Activated CD4-positive, alpha-beta memory T cell treated with anti-CD3 and anti-CD28 coated beads for 36 hours (primary cell): ENCODE measurements at places on chromosomes 11 and 22.
A peak's percentile ranks its signal among the peaks of the same experiment; 100 is the strongest.

DNA sequence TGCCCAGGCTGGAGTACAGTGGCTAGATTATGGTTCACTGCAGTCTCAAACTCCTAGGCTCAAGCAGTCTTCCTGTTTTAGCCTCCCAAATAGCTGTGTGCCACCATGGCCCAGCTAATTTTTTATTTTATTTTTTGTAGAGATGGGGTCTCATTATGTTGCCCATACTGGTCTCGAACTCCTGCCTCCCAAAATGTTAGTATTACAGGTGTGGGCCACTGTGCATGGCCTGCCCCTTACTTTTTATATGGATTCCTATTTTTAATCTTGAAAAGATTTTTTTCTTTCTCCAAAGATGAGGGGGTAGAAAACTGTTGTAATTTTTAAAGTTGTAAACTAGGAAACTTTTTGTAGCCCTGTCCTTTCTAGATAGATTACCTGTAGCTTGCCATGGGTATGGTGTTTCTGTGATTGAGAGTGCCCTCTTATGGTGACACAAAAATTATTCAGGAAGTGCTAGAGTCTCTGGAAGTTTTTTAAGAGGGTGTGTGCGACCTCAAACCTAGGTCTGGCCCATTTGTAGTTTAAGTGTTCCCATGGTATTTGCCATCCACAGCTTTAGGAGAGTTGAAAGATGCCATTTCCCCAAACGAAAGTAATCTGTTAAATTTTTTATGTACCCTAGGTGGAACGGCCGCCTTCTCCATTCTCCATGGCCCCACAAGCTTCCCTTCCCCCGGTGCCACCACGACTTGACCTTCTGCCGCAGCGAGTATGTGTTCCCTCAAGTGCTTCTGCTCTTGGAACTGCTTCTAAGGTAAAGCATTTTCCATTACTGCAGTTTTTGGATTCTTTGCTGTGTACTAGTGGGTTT, 32.4 kb downstream of the MCAM start:
- no peak for DNase-seq
- H3K27me3 ChIP-seq: no peaks in the 10 kb centered on the region
- H3K36me3 ChIP-seq: peaks cover 27% of the 10 kb centered on the region

GRCh38 chr11:60710482-60710881, 11.1 kb downstream of the MS4A8 start:
- no peak for DNase-seq
- no peaks in the 10 kb centered on the region for H3K36me3 ChIP-seq
- H3K4me3 ChIP-seq: no peak overlapping the region
- H3K4me1 ChIP-seq: no peaks in the 10 kb centered on the region
- H3K27ac ChIP-seq: no peak overlapping the region
- H3K27me3 ChIP-seq: peaks cover 21% of the 10 kb centered on the region

- no peaks in the 10 kb centered on the region for H3K36me3 ChIP-seq
- peaks cover 13% of the 10 kb centered on the region for H3K4me1 ChIP-seq
- no peak overlapping the region for H3K27ac ChIP-seq
- H3K27me3 ChIP-seq: no peaks in the 10 kb centered on the region
- no peak for DNase-seq
Measured at GRCh38 chr11:64990222-64990923, 6.4 kb downstream of the BATF2 start.

- peaks cover 19% of the 10 kb centered on the region for H3K36me3 ChIP-seq
- peak overlapping the region; percentile 91 for H3K27ac ChIP-seq
- peak; percentile 79 for DNase-seq
- peaks cover 69% of the 10 kb centered on the region for H3K4me1 ChIP-seq
Measured at GRCh38 chr22:37082251-37082873, 27.2 kb downstream of the TMPRSS6 start.

- no peak for DNase-seq
- H3K27ac ChIP-seq: no peak overlapping the region
- H3K27me3 ChIP-seq: peaks cover under 1% of the 10 kb centered on the region
- peaks cover 8% of the 10 kb centered on the region for H3K36me3 ChIP-seq
- H3K4me1 ChIP-seq: peaks cover 23% of the 10 kb centered on the region
Measured at GRCh38 chr11:64306876-64307622, 1.7 kb downstream of the ESRRA start.

- peaks cover 8% of the 10 kb centered on the region for H3K4me1 ChIP-seq
- no peaks in the 10 kb centered on the region for H3K36me3 ChIP-seq
- H3K27ac ChIP-seq: no peak overlapping the region
- H3K27me3 ChIP-seq: peaks cover 36% of the 10 kb centered on the region
- H3K4me3 ChIP-seq: no peak overlapping the region
- no peak for DNase-seq
Measured at GRCh38 chr11:22193348-22194051, 615 bp downstream of the ANO5 start.

GRCh38 chr11:27573024-27573423, 66.5 kb upstream of the LIN7C start:
- no peaks in the 10 kb centered on the region for H3K4me1 ChIP-seq
- H3K36me3 ChIP-seq: no peaks in the 10 kb centered on the region
- DNase-seq: no peak

GRCh38 chr11:11389238-11389637, 36.2 kb upstream of the CSNK2A3 start:
- H3K4me3 ChIP-seq: no peak overlapping the region
- H3K27ac ChIP-seq: no peak overlapping the region
- H3K4me1 ChIP-seq: no peaks in the 10 kb centered on the region
- no peaks in the 10 kb centered on the region for H3K36me3 ChIP-seq

GRCh38 chr11:94793002-94793401, 24.8 kb downstream of the AMOTL1 start:
- H3K4me3 ChIP-seq: no peak overlapping the region
- H3K36me3 ChIP-seq: no peaks in the 10 kb centered on the region
- no peak for DNase-seq
- H3K4me1 ChIP-seq: no peaks in the 10 kb centered on the region
- H3K27ac ChIP-seq: no peak overlapping the region

GRCh38 chr11:115167456-115167855, 336.8 kb downstream of the CADM1 start:
- H3K4me3 ChIP-seq: no peak overlapping the region
- no peak for DNase-seq
- H3K36me3 ChIP-seq: no peaks in the 10 kb centered on the region
- H3K27me3 ChIP-seq: peaks cover 6% of the 10 kb centered on the region

- H3K27me3 ChIP-seq: no peaks in the 10 kb centered on the region
- H3K4me1 ChIP-seq: peaks cover 53% of the 10 kb centered on the region
- peak within 1 kb of the TSS; percentile 99 for H3K4me3 ChIP-seq
- H3K27ac ChIP-seq: peak within 1 kb of the TSS; percentile 98
Measured at GRCh38 chr11:64878494-64879243, at the start of gene EHD1. Gene EHD1, minus strand, starts transcription at chr11:64878621. Its CDS starts 157 bp downstream, at chr11:64878464.

DNA sequence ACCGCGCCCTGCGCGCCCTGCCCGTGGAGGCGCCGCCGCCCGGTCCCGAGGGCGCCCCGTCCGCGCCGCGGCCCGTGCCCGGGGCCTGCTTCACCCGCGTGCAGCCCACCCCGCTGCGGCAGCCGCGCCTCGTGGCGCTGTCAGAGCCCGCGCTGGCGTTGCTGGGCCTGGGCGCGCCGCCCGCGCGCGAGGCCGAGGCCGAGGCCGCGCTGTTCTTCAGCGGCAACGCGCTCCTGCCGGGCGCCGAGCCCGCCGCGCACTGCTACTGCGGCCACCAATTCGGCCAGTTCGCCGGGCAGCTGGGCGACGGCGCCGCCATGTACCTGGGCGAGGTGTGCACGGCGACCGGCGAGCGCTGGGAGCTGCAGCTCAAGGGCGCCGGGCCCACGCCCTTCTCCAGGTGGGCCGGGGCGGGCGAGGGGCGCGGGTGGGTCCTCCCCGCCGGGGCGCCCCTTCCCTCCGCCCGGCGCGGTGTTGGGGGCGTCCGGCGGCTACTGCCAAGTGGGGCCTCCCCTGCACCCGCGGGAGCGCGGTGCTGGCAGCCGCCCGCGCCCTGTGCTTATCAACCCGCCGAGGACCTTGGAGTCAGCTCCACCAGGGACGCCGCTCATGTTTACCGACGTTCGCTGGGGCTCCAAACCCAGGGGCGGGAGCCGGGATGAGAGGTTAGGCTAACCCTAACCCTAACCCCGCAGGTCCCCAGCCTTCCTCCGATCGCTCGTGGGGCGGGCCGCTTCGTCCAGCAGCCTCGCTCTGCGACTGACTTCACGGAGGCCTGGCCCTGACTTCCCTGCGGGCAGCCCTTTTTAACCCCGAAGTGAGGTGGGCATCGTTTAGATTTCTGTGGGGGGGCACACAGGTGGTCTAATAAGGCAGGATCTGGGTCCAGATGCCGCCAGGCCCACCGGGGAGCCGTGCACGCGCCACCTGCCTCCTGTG, 649 bp downstream of the SELENOO start:
- peak; percentile 30 for DNase-seq
- peaks cover 22% of the 10 kb centered on the region for H3K4me1 ChIP-seq
- no peak overlapping the region for H3K27ac ChIP-seq
- H3K4me3 ChIP-seq: peak overlapping the region; percentile 79

DNA sequence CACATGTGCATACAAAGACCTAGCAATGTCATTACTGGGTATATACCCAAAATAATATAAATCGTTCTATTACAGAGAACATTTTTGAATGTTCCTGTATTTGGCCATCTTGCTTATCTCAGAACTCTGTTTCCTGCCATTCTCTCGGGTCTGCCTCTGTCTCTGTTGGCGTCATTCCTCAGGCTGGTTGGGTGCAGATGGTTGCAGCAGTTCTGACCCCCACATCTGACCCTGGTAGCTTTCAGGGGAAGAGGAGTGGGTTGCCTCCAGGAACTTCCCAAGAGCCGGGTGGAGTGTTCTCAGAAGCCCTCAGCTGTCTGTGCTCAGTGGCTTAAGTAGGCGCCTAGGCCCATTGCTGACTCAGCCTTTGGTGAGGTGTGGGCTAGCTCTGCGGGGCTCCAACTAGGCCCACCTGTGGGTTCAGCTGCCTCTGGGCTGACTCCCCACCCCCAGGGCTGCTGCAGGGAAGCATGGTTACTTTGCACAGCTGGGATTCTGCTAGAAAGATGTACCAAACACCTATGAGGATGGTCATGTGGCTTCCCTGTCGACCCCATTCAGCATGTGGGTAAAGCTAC, 114.0 kb downstream of the TBC1D22A start:
- H3K27ac ChIP-seq: no peak overlapping the region
- H3K4me1 ChIP-seq: peaks cover 10% of the 10 kb centered on the region
- H3K36me3 ChIP-seq: peaks cover 12% of the 10 kb centered on the region
- no peaks in the 10 kb centered on the region for H3K27me3 ChIP-seq
- DNase-seq: no peak

DNA sequence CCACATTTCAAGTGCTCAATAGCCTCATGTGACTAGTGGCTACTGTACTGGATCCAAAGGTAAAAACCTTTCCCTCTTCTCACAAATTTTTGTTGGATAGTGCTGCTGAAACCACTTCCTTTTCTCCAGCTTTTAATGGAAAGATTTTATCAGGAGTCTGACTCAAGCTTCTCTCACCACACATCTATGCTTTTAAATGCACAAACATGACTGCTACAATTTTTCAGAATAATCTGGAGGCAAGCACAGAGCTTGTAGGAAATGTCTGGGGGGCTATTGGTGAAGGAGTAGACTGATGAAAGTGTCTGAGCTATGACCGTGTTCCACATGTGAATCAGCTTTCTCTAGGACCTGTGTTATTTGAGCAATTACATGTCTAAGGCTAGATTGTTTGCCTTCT, 101.1 kb upstream of the FAT3 start:
- no peak overlapping the region for H3K27ac ChIP-seq
- DNase-seq: no peak
- H3K4me3 ChIP-seq: no peak overlapping the region
- H3K27me3 ChIP-seq: no peaks in the 10 kb centered on the region
- H3K4me1 ChIP-seq: no peaks in the 10 kb centered on the region

DNA sequence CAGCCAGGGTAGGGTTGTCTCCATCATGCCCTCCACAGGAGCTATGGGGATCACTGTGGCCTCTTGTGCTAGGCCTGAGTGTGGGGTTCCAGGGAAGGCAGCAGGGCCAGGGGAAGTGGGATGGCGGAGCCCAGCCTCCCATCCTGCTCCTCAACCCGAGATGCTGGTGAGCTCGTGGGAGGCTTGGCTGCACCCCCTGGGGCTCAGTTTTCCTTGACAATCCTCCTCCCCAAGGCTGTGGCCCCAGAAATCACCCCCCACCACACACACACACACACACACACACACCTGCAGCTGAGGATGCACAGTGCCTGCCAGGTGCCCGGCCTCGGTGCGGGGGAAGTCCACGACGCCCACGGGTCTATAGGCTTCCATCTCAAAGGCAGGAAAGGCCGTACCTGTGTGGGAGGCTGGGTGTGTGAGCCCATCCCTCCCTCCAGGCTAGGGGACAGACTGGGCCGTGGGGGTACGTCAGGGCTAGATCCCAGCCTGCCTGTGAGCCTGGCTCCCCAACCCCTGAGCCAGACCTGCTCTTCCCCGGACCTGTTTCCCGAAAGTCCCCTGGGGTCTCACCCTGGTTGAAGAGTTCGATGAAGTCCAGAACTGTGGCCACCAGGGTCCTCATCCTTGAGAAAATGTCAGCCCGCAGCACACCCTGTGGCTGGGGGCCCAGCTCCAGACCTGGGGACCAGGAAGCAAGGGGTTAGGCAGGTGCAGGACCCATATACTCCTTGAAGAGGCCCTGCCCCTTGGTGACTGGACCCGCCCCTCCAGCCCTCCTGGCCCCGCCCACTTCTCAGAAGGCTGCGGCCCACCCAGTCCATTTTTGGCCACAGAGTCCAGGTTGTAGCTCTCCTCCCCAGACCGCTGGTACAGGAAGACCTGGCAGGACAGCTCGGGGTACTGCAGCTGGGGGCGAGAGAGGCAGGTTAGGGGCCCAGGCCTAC, 5.2 kb upstream of the TBX10 start:
- H3K27me3 ChIP-seq: peaks cover 4% of the 10 kb centered on the region
- H3K4me3 ChIP-seq: no peak overlapping the region
- peaks cover 21% of the 10 kb centered on the region for H3K4me1 ChIP-seq
- no peak overlapping the region for H3K27ac ChIP-seq
- no peak for DNase-seq

DNA sequence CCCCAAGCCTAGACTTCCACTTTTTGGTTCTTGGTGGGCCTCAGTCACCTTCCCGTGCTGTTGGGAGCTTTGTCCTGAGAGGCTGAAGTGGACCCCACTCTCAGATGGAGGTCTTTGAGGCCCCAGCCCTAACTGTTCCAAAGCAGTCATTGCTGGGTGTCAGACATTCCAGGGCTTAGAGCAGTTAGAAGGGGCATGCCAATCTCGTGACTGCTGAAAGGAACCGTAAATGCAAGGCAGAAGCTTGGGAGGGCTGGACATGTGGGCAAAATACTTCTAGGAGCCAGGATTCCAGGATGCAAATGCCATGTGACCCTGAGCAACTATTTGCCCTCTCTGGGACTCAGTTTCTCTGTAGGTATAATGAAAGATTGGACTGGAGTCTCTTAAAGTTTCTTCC, 118.8 kb upstream of the CRYBB3 start:
- no peak overlapping the region for H3K4me3 ChIP-seq
- DNase-seq: no peak
- H3K4me1 ChIP-seq: peaks cover 48% of the 10 kb centered on the region
- H3K27me3 ChIP-seq: no peaks in the 10 kb centered on the region
- H3K27ac ChIP-seq: no peak overlapping the region
